Nucleus accumbens (tissue), 56 donors: ENCODE measurements at places on chromosomes 5 and 9.

DNA sequence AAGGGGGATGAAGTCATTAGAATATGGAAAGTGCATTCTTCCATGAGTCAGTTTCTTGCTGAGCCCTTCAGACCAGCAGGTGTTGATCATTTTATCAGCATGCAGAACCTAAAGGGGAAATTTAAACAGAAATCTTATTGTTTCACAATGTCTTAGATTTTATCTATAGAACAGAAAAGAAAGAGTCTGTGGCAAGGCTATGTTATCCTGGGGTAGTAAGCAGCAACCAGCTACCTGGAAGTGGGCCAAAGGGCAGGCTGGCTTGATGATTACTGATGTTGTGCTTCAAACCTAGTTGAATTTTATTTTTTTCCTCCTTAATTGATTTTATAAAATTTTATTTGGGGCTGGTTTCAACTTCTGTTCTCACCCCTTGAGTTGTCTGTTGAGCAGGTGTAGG, 101.5 kb downstream of the LRRC70 start:
- no peak for DNase-seq

DNA sequence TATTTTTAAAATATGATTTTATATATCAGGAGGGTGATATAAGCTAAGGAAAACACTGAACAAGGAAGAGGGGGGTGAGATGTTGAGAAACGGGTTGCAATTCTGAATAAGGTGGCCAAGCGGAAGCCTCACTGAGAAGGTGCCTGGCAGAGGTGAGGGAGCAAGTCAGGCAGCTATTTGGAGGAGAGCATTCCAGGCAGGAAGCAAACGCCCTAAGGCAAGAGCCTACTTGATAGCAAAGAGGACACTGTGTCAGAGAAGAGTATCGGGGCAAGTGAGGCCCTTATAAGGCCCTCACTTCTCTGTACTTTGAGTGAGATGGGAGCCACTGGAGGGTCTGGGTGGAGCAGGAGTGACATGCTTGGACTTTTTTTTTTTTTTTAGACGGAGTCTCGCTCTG, 8.0 kb upstream of the CTNNA1 start:
- no peak for DNase-seq

DNA sequence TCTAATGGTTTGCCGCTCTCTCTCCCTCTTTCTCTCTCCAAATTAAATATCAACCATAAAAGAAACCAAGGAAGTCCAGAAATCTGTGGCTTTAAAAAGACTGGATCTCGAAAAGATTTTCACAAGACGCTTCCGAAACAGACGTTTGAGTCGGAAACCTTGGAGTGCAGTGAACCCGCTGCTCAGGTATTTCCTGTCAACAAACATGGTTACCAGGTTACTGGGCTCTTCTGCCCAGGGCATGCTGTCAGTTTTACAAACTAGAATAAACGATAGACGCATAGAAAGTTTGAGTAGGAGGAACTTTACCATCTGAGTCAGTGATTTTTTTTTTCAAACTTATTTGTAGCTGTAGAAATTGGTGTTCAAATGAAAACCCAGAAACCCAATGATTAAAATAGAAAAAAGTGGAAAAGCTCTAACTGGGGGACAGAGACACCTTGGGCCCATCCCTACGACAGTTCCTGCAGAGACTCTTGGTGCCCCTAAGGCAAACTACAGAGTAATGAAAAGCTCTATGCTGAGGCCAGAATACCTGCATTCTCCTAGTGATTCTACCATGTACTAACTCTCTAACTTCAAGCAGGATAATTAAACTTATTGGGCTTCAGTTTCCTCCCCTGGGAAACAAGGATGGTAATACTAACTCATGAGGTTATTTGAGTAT, 90.0 kb downstream of the DOCK8 start:
- no peak for DNase-seq

GRCh38 chr5:6820851-6821479, 107.7 kb downstream of the TENT4A start:
- no peak for DNase-seq

GRCh38 chr5:132428147-132428482, 58.6 kb downstream of the SLC22A5 start:
- DNase-seq = no peak

DNA sequence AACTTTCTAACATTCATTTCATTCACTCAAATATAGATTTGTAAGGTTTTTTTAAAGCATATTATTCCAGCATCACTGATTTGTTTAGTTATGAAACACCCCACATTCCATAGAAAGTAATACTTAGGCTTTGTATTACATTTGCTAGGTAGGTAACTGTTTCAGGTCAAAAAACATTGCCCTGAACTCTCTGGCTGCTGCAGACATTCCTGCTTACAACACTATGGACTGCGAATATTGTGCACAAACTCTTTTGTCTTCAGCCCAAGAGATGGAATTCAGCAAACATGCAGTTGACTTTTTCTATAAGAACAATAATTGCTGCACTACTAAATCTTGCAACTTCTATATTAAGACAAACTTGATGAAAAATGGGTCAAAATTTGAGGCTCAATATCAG, 301.0 kb downstream of the ARL15 start:
- no peak for DNase-seq
